Stimulated activated CD4-positive, alpha-beta T cell treated with anti-CD3 and anti-CD28 coated beads, Interleukin-15, amount 100 ng/mL, for 1 hour (primary cell): ENCODE measurements at places on chromosomes 2 and 18.

- DNase-seq, result no peak
These were observed 18.1 kb upstream of the E2F6 start for GRCh38 chr2:11483806-11484617.

DNA sequence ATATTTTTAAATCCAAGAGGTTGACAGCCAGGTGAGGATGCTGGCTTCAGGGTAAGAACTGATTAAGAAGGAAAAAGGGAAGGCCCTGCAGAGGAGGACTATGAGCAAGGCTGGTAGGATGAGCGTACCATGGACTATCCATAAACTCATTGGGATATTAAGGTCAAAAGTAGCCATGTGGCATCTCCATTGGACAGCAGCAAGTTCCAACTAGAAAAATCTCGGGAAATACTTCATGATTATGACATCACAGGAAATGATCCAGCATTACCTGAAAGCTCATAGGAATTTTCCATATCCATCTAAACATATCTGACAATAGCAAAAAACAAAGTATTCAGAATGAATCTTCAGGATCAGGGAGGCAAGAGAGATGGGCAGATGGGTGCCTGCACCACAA, 34.2 kb downstream of the TGFA start:
- no peak for DNase-seq

DNA sequence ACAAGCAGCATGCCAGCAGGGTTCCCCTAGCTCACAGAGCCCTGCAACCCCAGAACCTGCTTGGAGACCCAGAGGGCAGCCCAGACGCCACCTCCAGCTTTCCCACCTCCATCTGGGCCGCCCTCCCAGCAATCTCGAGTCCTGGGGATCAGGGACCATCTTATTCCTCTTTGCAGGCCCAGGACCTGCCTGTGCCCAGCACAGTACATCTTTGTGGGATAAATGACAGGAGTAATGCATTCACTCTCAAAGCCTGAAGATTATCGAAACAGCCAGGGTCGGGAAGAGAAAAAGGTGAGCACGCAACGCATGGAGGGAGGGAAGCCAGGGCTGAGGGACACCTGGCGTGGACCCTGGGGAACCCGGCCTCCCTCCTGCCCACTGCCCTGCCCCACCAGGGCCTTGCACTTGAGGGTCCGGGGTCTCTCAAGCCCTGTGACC, 144.1 kb downstream of the NDUFA10 start:
- DNase-seq, result no peak

GRCh38 chr2:179106676-179107428, 56.9 kb upstream of the CCDC141 start:
- DNase-seq, result no peak
